ENCODE measurements at places on chromosomes 16 and 17.

DNA sequence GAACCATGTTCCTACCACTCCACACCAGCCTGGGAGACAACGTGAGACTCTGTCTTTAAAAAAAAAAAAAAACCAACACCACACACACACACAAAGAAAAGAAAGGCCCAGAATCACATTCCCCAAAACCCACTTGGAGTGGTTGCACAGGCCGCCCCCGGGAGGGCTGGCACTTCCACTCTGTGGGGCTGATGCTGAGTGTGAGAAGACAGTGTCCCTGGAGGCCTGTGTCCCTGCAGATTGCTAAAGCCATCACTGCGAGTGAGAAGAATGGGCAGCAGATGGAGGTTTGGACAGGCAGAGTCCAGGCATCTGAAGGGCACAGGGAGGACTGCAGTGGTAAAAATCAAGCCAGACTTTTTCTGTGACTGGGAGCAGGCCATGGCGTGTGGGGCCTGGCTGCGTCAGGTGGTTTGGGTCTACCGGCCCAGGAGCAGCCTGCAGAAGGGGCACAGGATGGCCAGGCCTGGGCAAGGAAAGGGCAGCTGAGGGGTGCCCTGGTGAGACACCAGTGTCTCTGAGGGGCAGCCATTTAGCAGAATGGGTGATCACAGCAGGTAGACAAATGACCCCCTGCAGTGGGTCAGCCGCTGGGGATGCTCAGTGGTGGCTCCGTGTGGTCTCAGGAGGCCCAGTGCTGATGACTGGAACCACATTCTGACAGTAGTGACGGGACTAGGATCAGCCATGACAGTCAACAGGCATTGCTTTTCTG is 13.1 kb downstream of the CTRB2 start:
- DNase-seq, result no peak

DNA sequence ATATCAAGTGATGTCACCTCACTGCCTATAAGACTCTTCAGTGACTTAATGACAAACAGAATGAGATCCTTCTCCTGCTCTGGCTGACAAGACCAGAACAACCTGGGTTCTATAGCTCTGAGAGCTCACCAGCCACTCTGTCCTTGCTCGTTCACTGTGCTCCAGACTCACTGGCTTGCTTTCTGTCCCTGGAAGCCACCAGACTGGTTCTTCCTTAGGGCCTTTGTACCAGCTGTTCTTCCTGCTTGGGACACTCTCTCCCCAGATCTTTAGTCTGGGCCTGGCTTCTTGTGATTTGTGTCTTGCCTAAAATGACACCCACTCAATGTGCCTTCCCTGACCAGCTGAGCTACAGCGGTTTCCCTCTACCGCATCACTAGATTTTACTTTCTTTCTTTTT is 76.1 kb downstream of the FTO start:
- no peak for DNase-seq

- no peak for DNase-seq
Observed at GRCh38 chr16:66263973-66264310, 102.5 kb upstream of the CDH5 start.

GRCh38 chr17:42421507-42422338 is 1.3 kb downstream of the CAVIN1 start:
- DNase-seq, result no peak

DNA sequence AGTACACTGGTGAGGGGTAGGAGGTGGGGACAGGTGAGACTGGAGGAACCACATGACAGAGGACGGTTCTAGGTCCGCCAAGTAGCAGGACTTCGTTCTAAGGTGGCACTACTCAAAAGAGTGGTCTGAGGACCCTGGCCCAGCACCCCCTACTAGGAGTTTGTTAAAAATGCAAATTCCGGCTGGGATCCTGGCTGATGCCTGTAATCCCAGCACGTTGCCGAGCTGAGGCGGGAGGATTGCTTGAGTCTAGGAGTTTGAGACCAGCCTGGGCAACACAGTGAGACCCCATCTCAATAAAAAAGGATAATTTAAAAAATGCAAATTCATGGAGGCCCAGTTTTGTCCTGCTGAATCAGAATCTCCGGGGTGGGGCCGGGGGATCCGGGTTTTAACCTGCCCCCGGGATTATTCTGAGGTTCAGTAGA is 59.1 kb downstream of the WSB1 start:
- DNase-seq, result no peak

DNA sequence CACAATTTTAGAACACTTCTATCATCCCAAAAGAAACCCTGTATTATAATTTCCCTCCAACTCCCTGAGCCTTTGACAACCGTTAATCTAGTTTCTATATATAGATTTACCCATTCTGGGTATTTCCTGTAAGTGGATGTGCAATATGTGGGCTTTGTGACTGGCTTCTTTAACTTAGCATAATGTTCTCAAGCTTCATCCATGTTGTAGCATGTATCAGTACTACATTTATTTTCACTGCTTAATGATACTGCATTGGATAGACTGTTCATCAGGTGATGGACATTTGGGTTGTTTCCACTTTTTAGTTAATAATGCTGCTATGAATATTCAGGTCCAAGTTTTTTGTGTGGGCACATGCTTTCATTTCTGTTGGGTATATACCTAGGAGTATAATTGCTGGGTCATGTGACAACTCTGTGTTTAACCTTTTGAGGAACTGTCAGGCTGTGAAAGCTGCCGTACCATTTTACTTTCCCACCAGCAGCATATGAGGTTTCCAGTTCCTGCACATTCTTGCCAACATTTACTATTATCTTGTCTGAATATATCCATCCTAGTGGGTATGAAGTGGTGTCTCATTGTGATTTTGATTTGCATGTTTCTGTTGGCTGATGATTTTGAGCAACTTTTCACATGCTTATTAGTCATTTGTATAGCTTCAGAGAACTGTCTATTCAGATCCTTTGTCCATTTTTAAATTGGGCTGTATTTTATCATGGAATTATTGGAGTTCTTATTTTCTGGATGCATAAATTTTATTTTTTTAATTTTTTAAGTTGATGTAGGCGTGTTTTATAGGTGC is 16.4 kb downstream of the REXO5 start:
- no peak for DNase-seq

DNA sequence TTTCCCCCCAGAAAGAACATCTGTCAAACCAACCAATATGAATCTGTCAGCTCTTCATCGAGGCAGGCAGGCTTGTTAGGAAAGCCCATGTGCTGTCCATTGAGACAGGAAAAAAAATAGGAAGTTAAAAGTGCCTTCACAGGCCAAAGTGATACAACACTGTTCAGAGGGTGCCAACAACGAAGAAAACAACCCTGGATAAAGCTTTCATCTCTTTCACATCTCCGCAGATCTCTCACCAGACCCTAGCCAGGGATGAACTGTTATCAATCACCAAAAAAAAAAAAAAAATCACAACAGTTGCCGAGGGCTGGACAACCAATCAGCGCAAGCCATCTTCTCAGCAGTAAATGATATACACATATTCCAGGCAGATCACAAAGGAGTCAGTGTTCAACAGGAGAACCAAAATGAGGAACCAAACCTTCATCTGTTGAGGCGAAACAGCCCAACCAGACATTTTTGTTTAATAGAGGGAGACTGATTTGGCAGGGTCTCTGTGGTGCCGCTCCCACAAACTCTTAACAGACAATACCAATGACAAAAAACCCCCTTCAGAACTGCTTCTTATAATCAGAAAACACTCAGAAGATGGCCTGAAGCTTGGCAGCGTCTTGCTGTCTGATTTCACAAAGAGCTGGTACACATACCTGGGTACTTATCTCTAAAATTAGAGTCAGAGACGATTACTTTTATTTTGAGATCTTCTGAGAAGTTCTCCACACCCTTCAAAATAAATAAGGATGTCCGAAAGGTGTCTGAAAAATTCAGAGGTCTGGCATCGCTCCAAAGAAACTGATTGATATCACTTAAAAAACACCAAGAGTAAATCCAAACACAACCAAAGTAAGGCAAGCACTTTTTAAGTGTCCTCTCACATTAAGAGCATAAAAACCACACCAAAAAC is 1.8 kb downstream of the MAP3K14 start:
- no peak for DNase-seq

DNA sequence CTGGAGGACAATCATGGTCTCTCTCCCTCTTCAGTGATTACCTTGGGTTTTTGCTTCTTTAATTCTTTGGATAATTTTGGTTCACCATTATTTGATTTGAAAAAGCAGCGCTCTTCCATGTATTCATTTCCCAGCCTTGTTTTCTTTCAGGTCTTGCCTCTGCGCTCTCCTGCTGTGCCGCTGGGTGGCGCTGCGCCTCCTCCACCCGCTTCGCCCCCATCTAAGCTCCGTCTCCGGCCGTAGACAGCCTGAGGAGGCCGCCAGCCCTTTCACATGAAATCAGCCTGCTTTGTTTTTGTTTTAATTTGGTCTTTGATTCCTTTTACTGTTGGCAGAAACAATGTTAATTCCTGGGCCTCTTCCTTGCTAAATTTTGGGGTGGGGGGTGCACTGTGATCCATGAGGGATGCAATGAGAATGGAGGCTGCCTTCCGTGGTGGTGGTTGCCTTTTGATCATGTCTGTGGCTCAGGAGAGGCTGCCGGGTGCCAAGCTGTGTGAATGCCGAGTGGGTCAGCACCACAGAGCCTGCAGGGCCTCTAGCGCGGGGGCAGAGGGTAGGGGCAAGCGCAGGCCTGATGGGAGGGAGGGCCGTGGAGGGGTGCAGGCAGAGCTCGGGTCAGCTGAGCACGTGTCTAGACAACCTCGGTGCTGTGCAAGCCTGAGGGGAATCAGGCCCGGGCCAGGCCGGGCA is 64.1 kb downstream of the PLD6 start:
- no peak for DNase-seq

GRCh38 chr16:2428051-2428783 is 1.0 kb upstream of the CCNF start:
- DNase-seq, result no peak
